ENCODE measurements at places on chromosomes 16 and 17.

DNA sequence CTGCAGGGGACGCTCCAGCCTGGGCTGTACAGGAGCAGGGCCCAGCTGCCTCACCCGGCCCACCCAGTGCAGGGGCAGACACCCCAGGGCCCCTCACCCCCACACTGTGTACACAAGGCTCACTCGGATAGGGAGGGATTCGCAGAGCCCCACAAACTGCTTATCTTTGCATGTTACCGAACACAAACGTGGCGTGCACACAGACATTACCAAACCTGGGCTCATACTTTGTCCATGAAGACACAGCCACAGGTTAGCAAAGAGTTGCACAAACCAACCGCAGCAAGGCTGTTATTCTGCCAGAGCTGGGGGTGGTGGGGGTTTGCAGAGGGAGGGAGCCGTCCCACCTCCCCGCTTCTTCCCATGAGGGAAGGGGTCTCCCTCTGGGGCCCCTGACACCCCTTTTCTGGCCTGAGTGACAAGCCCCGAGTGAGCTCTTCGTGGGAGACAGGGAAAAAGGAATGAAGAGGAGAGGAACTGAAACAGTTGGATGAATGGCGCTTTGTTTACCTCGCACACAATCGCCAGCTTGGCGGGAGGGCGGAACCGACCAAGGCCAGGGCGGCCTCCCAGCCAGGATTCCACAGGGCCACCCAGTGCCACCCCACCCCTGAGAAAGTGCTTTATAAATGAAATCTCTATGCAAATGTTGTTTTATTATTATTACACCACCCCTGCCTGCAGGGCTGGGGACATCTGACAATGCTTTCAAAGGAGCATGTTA, 434 bp upstream of the CPSF4L start:
- no peak for DNase-seq

- DNase-seq, result no peak
Observed at GRCh38 chr17:57948555-57949420, 6.4 kb downstream of the CUEDC1 start.

DNA sequence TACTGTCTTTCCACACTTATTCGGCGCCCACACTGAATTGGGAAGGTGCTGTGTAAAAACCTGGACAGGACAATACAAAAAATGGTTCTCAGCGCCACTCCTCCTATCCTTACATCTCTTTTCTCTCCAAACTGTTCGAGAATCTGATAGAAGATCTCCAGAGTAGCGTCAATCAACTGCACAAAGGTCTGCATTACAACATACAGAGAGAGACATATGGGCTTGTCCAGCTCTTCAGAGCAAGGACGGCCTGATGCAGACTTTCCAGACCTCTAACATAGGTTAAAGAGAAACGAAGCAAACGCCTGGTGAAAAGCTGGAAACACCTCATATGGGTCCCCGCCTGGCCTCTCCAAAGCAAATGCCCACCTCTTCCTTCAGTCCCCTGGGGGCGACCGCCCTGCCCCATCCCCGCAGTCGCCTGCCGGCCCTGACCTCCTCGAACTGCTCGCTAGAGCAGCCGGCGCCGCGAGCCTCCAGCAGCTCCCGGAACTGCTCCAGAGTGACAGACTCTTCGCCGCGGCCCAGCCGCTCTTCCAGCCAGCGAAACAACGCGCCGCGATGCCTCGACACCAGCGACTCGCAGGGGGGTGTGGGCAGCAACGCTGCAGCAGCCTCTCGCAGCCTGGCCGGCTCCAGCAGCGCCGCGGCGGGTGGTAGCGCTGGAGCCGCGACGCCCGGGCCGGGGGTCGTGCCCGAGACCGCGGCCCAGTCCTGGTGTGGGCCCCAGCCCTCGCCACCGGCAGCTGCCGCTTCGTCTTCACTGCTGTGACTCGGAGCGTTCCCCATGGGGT, 526 bp downstream of the ZZEF1 start:
- peak; percentile 7 for DNase-seq

- no peak for DNase-seq
Observed at GRCh38 chr16:79805621-79806020, 205.1 kb upstream of the MAF start.

DNA sequence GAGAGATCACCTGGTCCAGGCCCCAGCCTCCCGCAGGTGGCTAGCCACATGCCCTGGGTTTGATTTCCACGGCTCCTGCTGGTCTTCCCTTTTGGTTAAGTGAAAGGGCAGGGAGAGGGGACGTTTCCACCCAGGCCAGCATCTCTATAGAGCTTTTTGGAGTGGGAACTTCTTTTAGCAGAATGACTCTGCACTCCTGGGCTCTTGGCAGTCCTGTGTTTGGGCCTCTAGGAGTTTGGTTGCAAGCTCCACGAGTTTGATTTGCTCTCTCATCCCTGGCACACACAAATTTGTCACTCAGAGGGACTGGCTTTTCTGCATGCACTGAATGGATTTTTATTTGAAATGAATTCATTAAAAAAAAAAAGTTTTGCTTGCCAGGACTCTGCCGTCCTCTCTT, 32.8 kb downstream of the MSI2 start:
- DNase-seq, result no peak

GRCh38 chr17:32443827-32444300, 446 bp upstream of the PSMD11 start:
- DNase-seq, result no peak

GRCh38 chr17:78808163-78808562, 26.1 kb upstream of the CYTH1 start:
- DNase-seq, result no peak

GRCh38 chr17:35963663-35964062, 17.6 kb downstream of the CCL16 start:
- no peak for DNase-seq

GRCh38 chr17:55089256-55089655, 120.7 kb downstream of the STXBP4 start:
- DNase-seq, result no peak

- DNase-seq, result no peak
Observed at GRCh38 chr16:1435921-1436697, 5.2 kb downstream of the PERCC1 start.

DNA sequence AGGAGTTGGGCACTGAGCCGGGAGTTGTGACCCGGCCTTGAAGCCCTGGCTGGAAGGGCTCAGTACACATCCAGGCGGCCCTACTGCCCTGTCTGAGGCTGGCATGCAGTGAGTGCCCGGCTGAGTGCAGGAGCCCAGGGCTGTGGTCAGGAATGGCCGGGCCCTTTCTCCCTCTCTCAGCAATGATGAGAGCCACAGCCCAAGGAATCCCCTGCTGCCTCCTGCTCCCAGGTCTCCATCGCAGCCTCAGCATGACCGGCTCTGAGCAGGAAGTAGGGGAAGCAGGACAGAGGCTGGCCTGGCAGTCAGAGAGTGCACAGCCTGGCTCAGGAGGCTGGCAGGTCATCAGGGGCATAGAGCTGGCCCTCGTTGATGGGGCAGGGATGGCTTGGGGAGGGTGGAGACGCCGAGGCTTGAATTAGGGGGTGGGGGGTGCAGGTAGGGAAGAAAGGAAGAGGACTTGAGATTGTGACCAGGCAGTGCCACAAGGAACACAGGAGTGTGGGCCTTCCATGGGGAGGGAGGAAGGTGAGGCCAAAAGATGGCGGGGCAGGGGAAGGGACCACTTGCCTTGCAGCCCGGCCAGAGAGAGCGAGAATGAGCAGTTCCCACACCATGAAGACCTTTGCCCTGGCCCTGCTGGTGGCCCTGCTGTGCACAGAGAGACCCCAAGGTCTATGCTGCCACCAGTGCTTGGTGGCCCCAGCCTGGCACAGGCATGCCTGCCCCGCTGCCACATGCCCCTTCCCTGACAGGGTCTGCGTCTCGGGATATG, 32.1 kb upstream of the KRT17 start:
- no peak for DNase-seq

DNA sequence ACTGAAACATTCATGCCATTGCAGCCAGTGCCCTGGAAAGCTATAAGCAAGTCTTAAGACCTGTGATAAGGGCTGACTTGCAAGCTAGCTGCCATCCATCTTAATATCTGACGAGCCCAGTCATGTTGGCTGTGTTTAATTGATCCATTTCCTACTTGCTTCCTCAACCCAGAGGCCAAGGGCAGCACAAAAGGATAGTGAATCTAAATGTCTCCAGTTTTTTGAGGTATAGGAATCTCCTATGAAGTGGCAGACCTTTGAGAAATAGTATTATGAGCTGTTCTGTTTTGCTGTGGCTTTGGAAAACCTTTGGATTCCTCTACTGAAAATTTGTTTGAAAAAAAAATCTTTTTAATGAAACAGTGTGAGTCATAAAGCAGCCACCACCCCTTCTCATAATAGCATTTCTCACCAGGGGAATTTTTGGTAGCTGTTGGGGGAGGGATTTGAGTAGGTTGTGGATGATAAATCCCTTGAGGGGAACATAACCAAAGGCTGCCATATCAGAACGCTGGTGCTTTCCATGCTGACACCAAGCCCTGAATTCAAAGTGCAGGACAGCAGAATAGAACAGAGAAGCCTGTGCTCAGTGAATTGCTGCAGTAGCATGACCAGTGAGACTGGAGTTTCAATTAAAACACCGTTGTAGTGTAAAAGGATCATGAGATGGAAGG, 12.9 kb downstream of the ZNRF1 start:
- DNase-seq, result peak; percentile 24

DNA sequence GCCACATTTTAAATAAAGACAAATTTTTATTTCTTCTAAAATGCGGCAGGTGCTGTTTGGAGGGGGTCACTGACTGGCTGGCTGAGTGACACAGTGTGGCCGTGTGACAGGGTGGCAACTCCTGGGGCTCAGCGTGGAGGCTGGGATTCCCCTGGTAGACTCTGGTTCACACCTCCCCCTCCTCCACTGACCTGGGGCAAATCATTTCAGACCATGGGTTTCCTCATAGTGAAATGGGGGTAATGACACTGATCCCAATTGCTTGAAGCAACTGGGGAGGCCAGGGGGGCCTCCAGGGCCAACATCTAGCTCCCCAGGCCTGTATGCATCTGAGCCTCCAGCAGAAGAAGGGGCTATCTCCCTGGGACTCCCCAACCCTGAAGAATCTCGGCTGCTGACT, 6.6 kb downstream of the HSD11B2 start:
- no peak for DNase-seq

DNA sequence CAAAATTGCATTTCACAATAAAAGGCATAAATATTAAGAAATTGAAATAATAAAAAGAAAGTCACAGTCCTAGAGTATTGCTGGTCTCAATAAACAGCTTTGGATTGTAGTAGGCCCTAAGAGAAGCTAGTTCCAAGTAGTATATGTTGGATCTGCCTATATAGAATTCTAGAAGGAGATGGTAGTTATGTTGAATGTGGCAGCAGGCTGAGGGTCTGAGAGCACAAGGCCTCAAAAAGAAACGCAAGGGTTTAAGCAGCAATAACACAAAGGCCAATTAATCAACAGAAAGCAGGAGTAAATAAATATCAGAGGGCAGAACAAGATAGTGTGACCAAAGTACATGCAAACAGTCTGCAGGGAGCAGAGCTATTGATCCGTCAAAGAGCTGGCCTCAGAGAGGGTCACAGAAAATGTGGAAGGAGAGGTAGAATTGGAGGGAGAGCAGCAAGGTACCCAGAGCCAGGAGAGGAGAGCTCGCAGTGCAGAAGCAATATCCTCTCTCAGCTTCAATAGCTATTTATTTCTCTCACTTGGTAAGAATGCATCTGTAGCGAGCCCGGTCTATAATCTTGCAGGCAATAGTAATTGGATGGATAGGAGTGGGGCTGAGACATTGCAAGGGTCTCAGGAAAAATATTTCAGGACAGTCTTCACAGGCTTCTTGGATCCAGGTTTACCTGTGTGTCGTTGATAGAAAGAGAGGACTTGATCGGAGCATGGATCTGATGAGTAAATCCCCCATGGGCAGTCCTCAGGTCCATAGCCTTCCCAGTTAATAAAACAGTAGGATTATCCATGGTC, 25.1 kb upstream of the MED13 start:
- DNase-seq, result no peak

DNA sequence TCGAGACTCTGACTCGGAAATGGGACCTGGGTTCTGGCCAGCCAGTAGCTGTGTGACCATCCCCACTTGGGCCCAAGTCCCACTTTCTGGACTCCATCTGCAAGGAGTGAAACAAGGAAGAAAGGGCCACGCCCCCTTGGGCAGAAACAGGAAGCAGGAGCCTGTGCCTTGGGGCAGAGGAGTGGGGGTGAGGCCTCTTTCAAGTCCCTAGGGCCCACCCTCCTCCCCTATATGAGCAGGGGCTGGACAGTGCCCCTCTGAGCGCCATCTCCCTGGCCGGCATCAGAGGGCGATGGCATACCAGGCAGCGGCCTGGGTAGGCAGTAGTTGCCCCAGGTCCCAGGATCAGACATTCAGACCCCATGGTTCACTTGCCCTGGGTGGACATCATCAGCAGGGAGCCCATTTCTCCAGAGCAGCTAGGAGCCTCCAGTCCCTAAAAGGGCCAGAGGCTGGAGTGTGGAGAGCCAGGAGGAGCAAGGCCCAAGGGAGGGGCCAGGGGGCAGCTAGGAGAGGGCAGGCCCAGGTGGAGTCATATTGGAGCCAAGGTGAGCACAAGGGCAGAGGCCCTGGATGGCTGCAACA, 7.1 kb downstream of the BCAR1 start:
- no peak for DNase-seq

DNA sequence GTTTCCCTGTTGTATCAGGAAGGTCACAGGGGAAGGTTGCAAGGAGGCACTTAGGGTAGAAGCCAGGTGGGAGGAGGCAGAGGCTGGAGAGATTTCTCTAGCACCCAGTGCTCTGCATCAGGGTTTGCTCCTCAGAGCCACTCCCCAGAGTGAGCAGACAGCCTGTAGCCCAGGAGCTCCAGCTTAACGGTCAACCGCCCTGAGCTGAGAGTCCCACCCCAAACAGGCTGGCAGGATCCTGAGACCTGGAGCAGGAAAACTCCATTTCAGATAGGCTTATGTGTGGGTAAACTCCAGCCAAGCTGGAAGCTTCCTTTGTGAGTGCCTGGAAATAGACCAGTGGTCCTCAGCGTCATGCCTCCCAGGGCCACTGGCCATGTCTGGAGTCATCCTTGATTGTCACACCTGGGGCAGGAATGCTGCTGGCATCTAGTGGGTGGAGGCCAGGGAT, 37.9 kb downstream of the MPRIP start:
- no peak for DNase-seq

DNA sequence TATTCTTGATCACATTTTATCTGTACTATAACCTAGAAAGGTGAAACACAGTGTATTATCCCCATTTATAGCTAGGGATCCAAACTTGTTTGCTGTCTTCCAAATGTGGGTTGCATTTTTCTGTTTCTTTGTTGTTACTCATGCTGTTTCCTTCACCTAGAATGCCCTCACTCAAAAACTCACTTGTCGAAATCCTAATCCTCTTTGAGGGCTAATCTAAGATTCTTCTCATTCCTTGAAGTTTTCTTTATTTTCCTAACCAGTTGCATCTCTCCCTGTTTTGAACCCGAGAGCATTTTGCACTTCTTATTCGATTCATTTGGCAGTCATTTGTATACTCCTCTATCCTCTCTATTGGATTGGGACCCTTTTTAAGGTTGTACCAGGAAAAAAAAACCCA, 9.6 kb downstream of the CALCOCO2 start:
- DNase-seq, result no peak

DNA sequence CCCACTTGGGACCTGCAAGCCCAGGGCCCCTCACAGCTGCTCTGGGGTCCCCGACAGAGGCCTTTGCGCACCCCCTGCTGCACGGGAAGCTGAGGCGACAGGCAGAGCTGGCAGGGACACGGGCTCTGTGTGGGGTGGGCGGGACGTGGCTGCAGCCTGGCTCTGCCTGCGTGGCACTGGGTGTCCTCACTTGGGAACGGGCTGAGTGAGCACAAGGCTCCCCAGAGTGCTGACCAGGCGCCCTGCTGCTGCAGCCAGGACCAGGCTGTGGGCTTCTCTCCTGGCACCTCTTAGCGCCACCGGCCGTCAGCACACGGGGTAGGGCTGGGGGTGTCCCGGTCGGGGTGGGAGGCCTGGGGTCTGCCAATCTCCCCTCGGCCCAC, 6.6 kb downstream of the C1QTNF8 start:
- DNase-seq, result no peak

GRCh38 chr16:75250809-75251279, 580 bp downstream of the BCAR1 start:
- no peak for DNase-seq

All from stimulated activated CD4-positive, alpha-beta T cell treated with anti-CD3 and anti-CD28 coated beads, TNF-alpha, amount 100 ng/mL, for 1 hour (primary cell).